ENCODE measurements at places on chromosomes 2 and 18.
A peak's percentile ranks its signal among the peaks of the same experiment; 100 is the strongest.

DNA sequence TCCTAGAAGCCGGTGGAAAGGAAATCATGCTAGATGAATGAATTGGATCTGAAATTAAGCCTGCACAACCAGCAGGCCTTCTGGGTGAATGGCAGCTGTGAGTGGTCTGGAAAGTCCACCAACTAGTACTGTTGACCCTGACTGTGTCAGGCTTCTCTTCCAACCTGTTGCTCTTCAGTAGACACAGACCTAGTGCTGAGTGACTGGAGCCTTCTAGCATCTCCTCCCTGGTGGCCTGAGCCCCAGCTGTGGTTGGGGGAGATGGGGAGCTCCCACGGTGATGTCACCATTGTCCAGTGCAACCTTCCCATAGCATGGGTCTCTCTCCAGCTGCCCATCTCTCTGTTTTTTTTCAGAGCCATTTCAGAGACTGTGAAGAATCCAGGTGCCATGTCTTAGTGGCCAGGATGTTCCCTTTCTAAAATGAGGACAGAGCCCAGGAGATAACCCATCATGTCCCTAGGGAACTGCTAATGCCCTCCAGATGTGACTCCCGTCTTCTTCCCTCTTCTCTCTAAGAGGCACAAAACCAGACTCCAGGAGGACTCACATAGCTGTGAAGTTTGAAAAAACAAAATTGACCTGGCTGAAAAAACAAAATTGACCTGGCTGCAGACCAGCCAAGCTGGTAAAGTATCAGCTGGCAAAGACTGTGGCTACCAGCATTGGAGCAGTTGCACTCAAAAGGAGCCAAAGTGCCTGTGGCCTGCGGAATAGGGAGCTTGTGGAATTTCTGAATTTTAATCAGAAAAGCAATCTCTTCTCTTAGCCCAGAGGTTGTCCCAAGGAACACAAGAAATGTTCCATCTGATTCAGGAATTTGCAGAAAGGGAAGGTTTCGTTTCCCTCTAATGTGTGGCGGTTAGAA lies 67.4 kb upstream of the RPL31 start:
- no peak for DNase-seq
- peaks cover 15% of the 10 kb centered on the region for H3K4me1 ChIP-seq
- H3K27me3 ChIP-seq: peaks cover 3% of the 10 kb centered on the region
- H3K27ac ChIP-seq: no peak overlapping the region
- H3K4me3 ChIP-seq: no peak overlapping the region

GRCh38 chr18:7207366-7207915 lies 23.4 kb upstream of the LRRC30 start:
- H3K27ac ChIP-seq: no peak overlapping the region
- no peaks in the 10 kb centered on the region for H3K27me3 ChIP-seq
- DNase-seq: no peak
- H3K36me3 ChIP-seq: no peaks in the 10 kb centered on the region
- no peak overlapping the region for H3K4me3 ChIP-seq

DNA sequence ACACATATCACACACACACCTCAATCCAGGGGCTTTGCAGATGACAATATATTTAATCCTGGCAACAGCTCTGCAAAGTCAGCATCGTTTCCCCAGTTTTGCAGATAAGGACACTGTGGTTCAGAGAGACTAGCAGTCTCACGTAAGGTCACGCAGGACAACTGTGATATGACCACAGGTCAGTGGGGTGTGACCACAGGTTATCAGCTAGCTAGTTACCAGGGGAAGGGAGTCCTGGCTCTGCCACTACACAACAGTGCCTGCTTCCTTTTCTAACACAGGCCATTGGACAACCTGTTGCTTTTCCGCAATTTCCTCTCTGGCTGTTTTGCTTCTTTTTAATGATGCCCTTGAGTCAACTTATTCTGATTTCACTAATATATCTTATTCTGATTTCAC lies 33.3 kb downstream of the RBMS1 start:
- H3K36me3 ChIP-seq: no peaks in the 10 kb centered on the region
- DNase-seq: no peak
- no peaks in the 10 kb centered on the region for H3K4me1 ChIP-seq
- H3K27ac ChIP-seq: no peak overlapping the region

DNA sequence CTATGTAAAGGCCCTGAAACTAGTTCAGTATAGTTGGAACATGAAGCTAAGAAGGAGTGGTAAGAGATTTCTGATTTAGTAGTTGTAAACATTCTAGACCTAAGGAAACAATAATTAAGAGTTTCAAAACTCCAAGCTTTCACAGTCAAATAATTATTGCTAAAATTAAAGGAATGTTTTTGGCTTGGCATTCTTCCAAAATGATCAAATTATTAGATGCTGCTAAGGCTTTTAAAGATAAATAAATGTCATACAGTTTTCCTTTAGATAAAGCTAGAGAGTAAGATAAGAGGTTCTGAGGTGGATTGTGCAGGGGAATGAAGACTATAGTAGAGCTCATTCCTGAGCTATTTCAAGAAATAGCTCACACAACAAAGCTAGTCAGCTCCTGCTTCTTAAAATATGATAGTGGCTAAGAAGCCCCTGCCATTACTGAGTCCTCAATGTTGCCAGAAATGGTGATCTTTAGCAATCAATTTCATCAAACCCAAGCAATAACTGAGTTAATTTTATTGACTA lies 45.3 kb downstream of the ZC3H15 start:
- no peaks in the 10 kb centered on the region for H3K36me3 ChIP-seq
- H3K27me3 ChIP-seq: no peaks in the 10 kb centered on the region
- DNase-seq: no peak
- H3K4me3 ChIP-seq: no peak overlapping the region

- DNase-seq: no peak
- no peaks in the 10 kb centered on the region for H3K27me3 ChIP-seq
- peaks cover 27% of the 10 kb centered on the region for H3K4me1 ChIP-seq
- H3K27ac ChIP-seq: no peak overlapping the region
- H3K36me3 ChIP-seq: no peaks in the 10 kb centered on the region
Observed at GRCh38 chr2:112144966-112145365, 6.8 kb downstream of the FBLN7 start.

DNA sequence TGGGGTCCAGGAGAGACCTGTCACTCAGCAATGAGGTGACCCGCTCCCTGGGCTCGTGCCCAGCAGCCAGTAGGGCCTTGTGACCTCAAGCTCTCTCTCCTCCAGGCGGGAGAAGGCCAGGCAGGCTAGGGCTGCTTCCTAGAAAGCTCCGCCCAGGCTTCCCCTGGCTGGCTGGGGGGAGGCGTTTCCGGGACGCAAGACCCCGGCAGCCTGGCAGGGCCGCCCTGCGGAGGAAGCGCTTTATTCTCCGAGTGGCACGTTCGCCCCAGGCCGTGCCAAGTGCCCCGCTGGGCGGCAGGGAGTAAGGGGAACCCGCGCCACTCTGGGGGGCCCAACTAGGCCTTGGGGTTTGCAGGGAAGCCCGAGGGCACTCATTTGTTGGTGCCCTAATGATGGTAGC lies 21.2 kb upstream of the EPAS1 start:
- no peaks in the 10 kb centered on the region for H3K36me3 ChIP-seq
- H3K27me3 ChIP-seq: no peaks in the 10 kb centered on the region
- no peak overlapping the region for H3K27ac ChIP-seq
- no peak overlapping the region for H3K4me3 ChIP-seq
- H3K4me1 ChIP-seq: no peaks in the 10 kb centered on the region

- no peaks in the 10 kb centered on the region for H3K36me3 ChIP-seq
- H3K4me3 ChIP-seq: no peak overlapping the region
- H3K27ac ChIP-seq: peak overlapping the region; percentile 95
- peak; percentile 74 for DNase-seq
- peaks cover 39% of the 10 kb centered on the region for H3K4me1 ChIP-seq
- no peaks in the 10 kb centered on the region for H3K27me3 ChIP-seq
Observed at GRCh38 chr2:102063487-102063911, 71.7 kb downstream of the IL1R2 start.

- DNase-seq: no peak
- H3K27ac ChIP-seq: no peak overlapping the region
- H3K4me1 ChIP-seq: no peaks in the 10 kb centered on the region
- H3K27me3 ChIP-seq: no peaks in the 10 kb centered on the region
Observed at GRCh38 chr2:30883822-30884221, 76.6 kb upstream of the CAPN13 start.

- H3K4me3 ChIP-seq: peak overlapping the region; percentile 16
- no peaks in the 10 kb centered on the region for H3K27me3 ChIP-seq
- DNase-seq: peak; percentile 98
- peaks cover 9% of the 10 kb centered on the region for H3K4me1 ChIP-seq
- H3K27ac ChIP-seq: peak overlapping the region; percentile 83
Observed at GRCh38 chr2:109513749-109514588, 99.8 kb downstream of the SEPTIN10 start.

- no peak overlapping the region for H3K4me3 ChIP-seq
- H3K27me3 ChIP-seq: no peaks in the 10 kb centered on the region
- H3K4me1 ChIP-seq: no peaks in the 10 kb centered on the region
- no peak for DNase-seq
- H3K27ac ChIP-seq: no peak overlapping the region
Observed at GRCh38 chr2:235132651-235133050, 180.8 kb downstream of the SH3BP4 start.

DNA sequence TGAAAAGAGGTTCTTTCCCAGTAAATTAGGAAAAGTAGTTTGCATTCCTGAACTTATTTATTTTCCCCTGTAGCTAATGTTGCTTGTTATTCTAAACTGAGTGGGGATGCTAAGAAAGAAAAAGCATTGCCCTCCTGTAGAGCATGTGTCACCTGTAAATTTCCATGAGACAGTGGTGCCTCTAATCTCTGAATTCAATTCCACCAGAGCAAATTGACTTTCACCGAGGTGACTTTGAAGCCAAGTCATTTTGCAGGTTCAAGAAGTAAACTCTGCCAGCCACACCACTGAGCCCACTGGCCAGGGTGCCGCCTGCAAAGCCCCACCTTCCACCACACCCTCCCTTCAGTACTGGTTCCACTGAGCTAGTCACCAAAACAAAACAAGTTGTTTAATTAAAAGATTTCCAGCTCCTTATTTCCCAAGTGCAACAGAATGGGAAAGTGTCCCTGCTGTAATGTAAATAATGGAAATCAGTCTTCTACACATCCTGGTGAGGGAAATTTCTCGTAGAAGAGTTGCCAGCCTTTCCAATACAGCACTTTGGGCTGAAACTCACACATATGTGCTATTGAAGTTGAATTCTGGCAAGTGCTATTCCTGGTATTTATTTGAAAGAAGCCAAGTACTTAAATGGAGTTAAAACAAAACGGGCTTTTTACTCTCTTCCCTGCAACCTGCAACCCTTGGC lies 254.8 kb downstream of the RNF152 start:
- no peaks in the 10 kb centered on the region for H3K36me3 ChIP-seq
- H3K4me1 ChIP-seq: peaks cover 4% of the 10 kb centered on the region
- H3K4me3 ChIP-seq: no peak overlapping the region
- no peaks in the 10 kb centered on the region for H3K27me3 ChIP-seq

- no peaks in the 10 kb centered on the region for H3K27me3 ChIP-seq
- DNase-seq: peak; percentile 81
- no peak overlapping the region for H3K27ac ChIP-seq
- H3K4me3 ChIP-seq: no peak overlapping the region
Observed at GRCh38 chr2:178512484-178512883, 32.2 kb downstream of the PLEKHA3 start.

DNA sequence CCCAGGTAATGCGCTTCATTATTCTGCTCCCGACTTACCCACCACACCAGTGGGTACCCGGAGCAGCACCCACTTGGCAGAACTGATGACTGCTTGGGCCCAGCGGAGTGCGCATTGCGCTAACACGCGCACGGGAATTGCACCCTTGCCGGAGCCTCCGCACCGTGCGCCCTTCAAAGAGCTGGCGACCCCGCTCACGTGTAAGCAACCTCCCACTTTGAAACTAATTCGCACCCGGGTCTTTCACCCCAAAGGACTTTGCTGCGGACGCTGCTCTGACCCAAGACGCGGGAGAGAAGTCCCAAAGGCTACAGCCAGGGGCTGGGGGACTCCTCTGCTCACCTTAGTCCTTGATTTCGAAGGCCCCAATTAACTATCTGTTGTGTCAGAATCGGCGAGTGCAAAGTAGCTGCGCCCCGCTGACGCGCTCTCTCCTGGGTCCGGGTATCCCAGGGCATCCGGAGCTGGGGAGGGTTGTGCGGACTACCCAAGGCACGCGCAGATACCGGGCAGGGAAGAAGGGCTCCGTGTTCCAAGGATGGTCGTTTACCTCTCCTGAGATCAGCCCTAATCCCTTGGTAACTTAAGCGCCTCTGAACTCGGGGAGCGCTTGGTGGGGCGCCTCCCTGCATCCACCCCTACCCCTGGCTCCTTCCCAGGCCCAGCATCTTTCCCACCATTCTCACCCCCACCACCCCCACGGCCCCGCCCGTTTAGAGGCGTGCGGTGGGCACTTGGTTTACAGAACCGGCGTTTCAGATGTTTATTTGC lies 13.1 kb upstream of the SATB2 start:
- peak; percentile 76 for DNase-seq
- H3K27ac ChIP-seq: no peak overlapping the region
- peak overlapping the region; percentile 67 for H3K4me3 ChIP-seq

- no peaks in the 10 kb centered on the region for H3K36me3 ChIP-seq
- H3K27ac ChIP-seq: peak overlapping the region; percentile 78
- H3K4me1 ChIP-seq: peaks cover 42% of the 10 kb centered on the region
- peak; percentile 66 for DNase-seq
- H3K27me3 ChIP-seq: no peaks in the 10 kb centered on the region
Observed at GRCh38 chr2:150532879-150533278, 45.4 kb upstream of the RND3 start.

GRCh38 chr18:35923939-35924684 lies 48.4 kb upstream of the RMP24 start:
- no peaks in the 10 kb centered on the region for H3K36me3 ChIP-seq
- no peak overlapping the region for H3K4me3 ChIP-seq
- no peak for DNase-seq
- H3K4me1 ChIP-seq: no peaks in the 10 kb centered on the region
- peaks cover 8% of the 10 kb centered on the region for H3K27me3 ChIP-seq

DNA sequence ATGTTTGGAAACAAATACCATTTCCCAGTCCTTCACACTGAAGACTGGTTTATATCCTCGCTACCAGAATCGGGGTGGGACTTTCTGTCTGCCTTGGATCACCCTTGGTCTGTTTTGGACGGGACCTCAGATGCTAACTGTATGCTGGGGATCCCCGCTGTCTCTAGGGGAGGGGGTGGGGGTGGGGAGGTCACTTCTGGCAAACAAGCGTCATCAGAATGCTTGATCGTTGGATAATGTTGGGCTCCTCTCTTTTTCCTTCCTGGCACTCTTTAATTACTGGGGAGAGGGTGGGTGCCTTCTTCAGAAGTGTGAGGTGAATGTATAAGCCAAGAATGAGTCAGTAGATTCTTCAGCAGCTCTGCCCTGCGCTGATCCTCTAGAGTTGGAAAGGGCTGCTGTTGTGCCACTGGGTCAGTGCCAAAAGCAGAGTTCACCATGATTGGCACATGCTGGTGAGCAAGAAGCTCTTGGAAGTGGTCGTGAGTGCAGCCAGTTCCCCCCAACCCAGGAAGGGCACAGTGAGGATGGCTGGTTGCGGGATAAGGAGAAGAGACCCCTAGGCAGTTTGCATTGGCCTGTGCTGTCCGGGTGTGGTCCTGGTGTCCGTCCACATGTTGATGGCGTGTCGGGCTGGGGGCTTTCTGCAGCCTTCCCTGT lies 32.2 kb downstream of the DGKD start:
- peaks cover 21% of the 10 kb centered on the region for H3K4me1 ChIP-seq
- H3K36me3 ChIP-seq: peaks cover 4% of the 10 kb centered on the region
- no peak overlapping the region for H3K4me3 ChIP-seq
- no peaks in the 10 kb centered on the region for H3K27me3 ChIP-seq

Measured in osteoblast (primary cell).